ENCODE measurements at places on chromosomes 7 and 10.

DNA sequence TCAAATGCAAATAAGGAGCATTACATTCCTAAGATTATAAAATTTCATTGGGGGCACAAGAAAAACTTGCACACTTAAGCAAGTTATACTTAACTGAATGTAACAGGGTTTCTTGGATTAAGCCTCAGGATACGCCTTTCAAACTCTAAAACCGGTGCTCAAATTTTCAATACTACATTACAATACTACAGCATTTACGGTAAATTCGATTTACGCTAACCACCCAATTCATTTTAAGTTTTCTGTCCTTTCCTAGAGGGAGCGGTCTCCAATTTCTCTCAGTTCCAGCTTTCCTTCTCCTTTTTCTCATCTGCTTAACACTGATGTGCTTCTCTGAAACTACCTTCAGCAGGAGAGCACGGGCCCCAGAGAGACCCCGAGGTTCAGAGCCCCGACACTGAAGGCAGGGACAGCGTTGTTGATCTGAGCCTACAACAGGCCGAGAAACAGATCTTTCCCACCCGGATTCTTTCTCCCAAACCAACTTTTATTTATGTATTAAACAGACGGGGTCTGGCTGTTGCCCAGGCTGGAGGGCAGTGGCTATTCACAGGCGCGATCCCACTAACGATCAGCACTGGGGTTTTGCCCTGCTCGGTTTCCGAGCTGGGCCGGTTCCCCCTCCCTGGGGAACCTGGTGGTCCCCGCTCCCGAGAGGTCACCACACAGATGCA lies 798 bp downstream of the ZNF425 start:
- DNase-seq = peak; percentile 5

GRCh38 chr10:96660297-96660696 lies 60.0 kb downstream of the PIK3AP1 start:
- DNase-seq = no peak

DNA sequence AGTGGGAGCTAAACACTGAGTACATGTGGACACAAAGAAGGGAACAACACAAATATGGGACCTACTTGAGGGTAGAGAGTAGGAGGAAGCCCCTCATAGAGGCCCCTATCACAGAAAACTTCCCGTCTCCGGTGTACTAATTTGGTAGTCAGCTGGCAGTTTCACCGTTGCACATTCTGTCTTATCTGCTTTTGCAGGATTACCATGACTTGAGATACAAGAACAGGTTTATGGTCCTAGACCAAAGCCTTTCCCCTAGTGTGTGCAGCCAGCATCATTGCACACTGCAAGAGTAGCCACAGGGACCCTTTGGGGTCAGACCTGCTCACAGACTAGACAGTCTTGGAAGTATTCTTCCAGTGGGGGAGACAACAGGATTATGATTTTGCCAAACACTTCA lies 5.9 kb upstream of the IFIT1B start:
- no peak for DNase-seq

DNA sequence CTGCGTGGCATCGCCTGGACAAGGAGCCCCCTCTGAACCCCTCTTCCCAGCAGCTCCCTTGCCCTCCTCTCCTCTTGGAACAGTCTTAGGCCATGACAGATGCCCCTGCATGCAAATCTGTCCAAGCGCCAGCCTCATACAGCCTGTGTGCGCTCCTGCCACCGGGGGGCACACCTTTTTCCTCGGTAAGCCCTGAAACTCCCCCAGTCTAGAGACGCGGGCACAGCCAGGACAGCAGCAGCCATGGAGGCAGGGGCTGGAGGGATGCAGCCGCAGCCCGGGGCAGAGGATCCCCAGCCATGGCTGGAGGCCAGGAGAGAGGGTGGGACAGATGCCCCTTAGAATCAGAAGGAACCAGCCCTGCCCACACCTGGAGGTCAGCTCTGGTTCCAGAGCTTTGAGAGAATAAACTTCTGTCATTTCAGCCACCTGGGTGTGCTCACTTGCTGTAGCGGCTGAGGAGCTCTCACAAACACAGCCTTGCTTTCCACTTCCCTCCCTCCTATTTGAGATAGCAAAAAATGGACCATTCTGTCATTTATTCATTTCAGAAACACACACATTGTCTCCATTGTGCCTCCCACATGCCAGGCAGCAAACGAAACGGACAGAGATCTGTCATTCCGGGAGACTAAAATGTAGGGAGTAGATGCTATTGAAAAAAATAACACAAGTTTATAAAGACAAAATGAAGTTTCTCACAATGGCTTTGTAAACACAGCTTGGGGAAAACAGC lies 241.5 kb downstream of the WDR37 start:
- DNase-seq = no peak

- peak; percentile 48 for DNase-seq
Measured at GRCh38 chr7:155066417-155066950, 3.6 kb upstream of the HTR5A start.

DNA sequence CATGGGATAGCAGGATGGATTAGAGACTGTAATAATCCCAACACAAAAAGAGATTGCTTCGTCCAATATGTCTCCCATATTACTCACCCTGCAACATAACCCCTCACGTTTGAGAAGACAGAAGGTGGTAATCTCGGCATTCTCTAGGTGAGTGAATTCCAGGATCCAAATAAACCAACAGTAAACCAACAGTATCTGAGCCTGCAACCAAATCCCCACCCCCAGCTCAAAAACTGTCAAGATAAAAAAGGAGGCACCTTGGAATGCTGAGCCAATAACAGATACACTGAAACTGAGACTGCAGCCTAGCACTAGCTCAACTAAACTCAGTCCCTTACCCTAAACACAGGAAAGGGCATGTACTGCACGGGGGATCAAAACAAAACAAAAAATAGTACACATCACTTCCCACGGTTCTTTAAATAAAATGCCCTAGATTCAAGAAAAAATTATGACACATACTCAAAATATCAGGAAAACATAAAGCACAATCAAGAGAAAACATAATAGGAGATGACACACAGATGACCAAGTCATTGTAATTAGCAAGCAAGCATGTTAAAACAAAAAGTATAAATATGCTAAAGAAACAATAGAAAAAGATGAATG lies 28.0 kb downstream of the IPMK start:
- peak; percentile 47 for DNase-seq

- DNase-seq = peak; percentile 90
Measured at GRCh38 chr10:13775786-13776775, 189.3 kb downstream of the PRPF18 start.

GRCh38 chr10:70619271-70620019 lies 16.9 kb upstream of the PRF1 start:
- DNase-seq = peak; percentile 48

DNA sequence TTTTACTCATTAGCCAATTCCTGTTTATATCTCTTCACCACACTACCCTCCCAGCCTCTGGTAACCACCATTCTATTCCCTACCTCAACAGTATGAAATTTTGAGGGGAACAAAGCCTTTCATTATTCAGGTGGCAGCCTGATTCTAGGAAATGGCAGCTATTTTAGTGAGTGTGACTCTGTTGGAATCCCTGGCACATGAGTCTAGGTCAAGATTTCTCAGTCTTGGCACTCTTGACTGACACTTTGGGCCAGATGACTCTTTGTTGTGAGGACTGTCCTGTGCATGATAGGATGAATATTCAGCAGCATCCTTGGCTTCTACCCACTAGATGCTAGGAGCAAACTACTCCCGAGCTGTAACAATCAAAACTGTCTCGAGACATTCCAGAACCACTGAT lies 322.8 kb upstream of the PHYHIPL start:
- DNase-seq = no peak

GRCh38 chr10:519716-520401 lies 169.6 kb downstream of the DIP2C start:
- no peak for DNase-seq

- DNase-seq = peak; percentile 11
Measured at GRCh38 chr7:98133181-98133580, 26.5 kb downstream of the LMTK2 start.

DNA sequence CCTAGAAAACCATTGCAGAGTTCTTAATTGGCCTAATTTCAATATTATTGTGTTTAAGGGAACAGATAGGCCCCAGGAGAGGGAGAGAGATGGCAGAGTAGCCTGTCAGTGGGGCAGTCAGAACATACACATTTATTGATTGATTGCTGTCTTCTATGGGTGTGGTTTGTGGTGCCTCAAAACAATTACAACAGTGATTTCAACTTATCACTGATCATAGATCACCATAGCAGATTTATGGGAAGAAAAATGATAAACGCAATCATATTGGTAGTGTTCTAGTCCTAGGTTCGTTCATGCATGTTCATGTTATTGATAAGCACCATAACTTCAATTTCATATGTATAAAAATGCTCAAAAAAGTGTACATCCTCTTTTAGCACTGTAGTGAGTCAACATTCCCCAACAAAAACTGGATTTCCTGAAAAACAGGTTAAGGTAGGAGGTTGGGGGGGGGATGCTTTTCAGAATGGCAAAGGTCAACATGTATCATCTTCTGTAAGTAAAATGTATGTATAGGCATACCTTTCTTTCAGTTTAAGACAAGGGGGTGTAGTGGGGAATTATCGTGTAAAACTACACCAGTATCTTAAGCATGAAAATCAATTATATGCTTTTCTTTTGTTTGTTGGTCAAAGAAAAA lies 1.1 kb upstream of the TNKS2 start:
- DNase-seq = no peak

DNA sequence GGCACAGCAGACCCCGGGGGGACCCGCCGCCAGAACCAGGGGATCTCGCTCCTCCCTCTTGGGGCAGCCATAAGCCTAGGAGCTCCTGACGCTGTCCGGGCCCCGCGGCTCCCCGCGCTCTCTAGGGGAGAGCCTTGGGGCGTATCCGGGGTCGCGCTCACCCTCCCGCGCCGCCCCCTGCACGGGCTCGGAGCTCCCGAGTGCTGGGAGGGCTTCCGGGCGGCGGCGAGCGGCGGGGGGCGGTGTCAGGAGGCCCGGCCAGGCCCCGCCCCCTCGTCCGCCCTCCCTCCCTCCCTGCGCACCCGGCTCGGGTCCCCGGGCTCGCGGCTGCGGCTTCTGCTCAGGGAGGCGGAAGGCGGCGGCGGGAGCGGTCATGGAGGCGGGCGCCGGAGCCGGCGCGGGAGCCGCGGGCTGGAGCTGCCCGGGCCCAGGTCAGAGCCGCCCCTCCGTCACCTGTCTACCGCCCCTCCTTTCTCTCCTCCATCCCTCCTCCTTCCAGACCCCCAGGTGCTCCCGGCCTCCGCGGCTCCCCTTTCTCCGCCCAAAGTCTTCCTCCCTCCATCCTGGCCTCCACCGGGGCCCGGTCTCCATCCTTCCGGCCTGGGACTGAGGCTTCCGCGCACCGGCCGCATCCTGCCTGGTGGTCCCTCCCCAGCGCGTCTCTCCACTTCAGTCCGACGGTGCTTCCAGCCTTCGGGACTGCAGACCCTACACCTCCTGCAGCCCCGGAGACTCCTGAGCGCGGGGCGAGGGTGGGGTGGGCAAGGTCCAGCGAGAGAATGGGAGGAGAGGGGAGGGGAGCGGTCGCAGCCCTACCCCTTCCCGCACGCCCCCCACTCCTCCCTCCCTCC lies at the start of gene CCDC136:
CCDC136 (plus strand) TSS at position 848 of the 851 bp plus-strand sequence. CDS start 444 bp downstream, outside the sequence.
- DNase-seq = peak; percentile 70

- peak; percentile 97 for DNase-seq
Measured at GRCh38 chr7:116271963-116272886, 61.9 kb downstream of the TES start.

DNA sequence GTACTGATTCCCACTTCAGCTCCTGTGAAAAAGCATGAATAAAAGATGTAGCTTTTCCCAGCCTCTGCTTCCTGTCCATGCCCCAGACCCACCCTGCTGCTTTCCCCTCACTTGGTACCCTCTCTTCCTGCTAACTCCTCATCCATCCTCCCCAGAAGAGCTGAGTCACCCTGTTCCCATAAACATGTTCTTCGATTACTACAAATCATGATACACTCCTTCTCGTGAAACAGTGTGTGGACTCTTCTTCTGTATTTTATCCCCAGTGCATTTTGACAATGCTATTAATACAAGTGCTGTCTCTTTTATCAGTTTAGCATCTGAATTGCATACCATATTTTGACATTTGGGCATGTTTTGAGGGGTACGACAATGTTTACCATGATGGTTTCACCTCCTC lies 45.8 kb upstream of the SORBS1 start:
- DNase-seq = no peak

- no peak for DNase-seq
Measured at GRCh38 chr7:47601881-47602249, 20.0 kb upstream of the TNS3 start.

- DNase-seq = no peak
Measured at GRCh38 chr7:49774459-49775064, 1.1 kb downstream of the VWC2 start.

GRCh38 chr7:103632972-103633371 lies 187.0 kb upstream of the SLC26A5 start:
- DNase-seq = peak; percentile 66
